HEK293T (cell line): ENCODE measurements at places on chromosomes 6 and 20.

DNA sequence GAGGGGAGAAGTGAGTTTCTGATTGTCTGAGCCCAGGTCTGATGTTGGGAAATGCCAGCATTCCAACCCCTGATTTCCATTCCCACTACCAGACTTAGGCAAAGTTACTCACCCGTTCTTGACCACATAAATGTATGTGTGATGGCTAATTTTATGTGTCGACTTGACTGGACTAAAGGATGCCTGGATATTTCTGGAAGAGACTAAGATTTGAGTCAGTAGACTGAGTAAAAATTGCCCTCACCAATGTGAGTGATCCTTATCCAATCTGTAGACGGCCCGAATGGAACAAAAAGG, 95.8 kb upstream of the TAB2 start:
- no peak for DNase-seq

DNA sequence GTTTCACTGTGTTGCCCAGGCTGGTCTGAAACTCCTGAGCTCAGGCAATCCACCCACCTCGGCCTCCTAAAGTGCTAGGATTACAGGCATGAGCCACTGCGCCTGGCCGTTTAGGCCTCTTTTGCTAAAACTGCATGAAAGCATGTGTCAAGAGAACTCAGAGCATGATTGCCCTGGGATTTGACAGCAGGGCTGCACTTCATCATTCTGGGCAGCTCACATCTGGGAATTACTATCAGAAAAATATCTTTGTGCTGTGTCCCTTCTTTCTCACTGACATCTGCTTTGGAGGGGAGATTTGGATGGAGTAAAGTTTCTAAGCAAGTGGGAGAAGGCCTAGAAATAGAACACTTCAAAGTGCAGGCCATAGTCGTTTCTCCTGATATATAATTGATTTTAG, 59.6 kb upstream of the EIF2S2 start:
- no peak for DNase-seq

GRCh38 chr20:19981031-19981451, 36.1 kb upstream of the NAA20 start:
- no peak for DNase-seq

- DNase-seq = peak; percentile 63
Observed at GRCh38 chr6:26223650-26224546, 136.7 kb downstream of the HFE start.

- DNase-seq = no peak
Observed at GRCh38 chr20:60950974-60951373, 301.1 kb upstream of the CDH4 start.

DNA sequence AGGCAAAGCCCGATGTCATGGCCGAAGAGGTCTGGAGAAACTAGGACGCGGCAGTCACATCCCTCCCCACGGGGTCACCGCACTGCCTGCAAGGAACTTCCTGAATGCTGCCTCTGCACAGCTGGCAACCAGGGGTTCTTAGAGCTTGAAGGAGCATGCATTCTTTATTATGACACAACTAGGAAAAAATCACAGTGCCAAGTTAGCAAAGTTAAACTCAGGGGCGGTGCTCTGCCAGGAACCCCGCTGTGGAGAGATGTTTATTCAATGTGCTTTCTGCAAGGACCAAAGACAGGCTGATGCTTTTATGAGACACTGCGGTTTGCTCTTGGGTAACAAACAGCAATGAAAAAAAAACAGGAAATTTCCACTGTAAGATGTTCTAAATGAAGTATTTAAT, 287.3 kb upstream of the FOXQ1 start:
- DNase-seq = peak; percentile 22

DNA sequence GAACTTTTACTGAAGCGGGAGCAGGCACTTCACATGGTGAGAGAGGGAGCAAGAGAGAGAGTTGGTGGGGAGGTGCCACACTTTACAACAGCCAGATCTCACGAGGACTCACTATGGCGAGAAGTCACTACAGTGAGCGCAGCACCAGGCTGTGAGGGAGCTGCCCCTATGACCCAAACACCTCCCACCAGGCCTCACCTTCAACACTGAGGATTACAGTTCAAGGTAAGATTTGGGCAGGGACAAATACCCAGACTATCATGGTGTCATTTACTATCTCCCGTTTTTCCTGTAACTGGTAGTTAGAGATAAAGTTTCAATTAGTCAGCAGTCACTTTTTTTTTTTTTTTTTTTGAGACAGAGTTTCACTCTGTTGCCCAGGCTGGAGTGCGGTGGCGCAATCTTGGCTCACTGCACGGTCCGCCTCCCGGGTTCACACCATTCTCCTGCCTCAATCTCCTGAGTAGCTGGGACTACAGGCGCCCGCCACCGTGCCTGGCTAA, 7.8 kb downstream of the RBCK1 start:
- DNase-seq = no peak

DNA sequence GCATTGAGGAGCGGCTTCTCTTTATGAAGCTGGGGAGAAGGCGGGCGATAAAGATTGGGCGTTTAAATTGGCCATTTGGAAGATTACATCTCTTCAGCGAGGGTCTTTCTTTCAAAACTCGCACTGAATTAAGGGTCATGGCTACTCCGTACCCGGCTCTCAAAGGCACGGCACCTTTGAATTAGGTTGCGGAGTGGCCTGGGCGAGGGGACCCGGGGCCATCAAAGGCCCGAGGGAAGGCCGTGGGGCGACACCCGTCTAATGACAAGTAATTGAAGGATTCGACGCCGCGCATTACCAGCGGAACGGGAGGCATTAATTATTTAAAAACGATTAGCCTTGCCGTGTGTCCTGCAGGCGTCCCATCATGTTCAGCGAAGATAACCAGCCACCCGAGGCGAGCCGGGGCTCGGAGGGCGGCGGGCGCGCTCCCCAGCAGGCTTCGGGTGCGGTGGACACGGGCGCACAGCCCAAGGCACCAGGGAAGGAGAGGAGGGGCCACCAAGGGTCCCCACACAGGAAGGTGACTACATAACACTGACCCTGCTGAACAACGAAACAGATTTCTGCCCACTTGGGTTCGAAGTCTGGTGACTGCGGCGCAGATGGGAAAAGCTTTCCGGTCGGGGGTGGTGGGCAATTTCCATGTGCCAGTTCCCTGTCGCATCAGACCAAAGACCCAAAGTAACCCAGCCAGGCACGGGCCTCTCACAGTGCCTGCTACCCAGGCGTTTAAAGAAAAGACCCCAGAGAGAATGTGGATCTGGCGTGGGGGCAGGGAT, 7.4 kb downstream of the FOXA2 start:
- no peak for DNase-seq

DNA sequence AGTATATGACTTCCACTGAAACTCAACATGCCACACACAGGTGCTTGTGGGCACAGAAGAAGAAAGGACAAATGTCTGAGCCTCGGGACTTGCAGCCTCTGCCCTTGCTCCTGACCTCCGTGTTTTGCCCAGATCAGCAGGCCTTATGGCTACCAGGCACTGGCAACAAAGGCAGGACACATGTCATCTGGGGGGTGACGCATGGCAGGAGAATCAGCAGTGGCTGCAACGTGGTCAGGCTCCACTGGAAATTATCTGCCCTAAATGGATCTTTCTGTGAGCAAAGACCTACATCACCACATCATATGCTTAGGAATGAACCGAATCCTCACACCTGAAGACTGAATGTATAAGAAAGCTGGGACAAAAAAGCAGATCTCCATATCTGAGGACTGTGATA, 78.9 kb downstream of the ELOVL5 start:
- no peak for DNase-seq

- no peak for DNase-seq
Observed at GRCh38 chr6:167764713-167765479, 61.8 kb upstream of the AFDN start.

- DNase-seq = no peak
Observed at GRCh38 chr6:141956046-141956761, 176.5 kb upstream of the GJE1 start.

DNA sequence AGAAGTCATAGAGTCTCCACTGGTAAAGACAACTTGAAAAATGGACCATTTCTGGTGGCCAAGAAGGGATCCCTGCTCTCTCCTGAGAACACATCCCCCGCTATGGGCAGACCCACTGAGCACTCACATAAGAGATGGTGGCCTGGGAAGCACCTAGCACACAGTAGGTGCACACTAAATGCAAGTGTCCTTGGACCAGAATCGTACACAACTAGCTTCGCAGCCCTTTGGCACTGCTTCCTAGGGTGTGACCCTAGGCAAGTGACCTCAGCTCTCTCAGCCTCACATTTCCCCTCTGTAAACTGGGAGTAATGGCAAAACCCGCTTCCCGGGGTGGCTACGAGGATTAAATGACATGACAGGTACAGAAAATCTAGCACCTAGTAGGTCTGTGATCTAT, 35.1 kb downstream of the KCNB1 start:
- DNase-seq = no peak

DNA sequence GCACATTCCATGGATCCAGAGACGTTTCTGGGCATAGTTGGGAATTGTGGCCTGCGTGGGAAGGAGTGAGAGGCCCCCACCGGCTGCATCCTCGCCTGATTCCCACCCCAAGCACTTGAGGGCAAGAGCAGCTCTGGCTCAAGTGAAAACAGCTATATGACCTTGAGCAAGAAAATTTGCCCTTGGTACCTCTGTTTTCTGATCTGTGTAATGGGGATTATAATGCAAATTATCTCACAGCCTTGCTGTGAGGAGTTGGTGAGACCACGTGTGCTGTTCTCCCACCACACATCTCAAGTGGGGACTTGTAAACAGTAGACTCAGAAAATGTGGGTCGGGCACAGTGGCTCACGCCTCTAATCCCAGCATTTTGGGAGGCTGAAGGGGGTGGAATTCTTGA, 602 bp downstream of the TGM6 start:
- DNase-seq = no peak

GRCh38 chr6:146598772-146599405, at the start of gene ADGB:
Gene ADGB, plus strand, starts transcription at chr6:146598972. Its CDS starts 69 bp downstream, at chr6:146599041.
- peak; percentile 87 for DNase-seq

DNA sequence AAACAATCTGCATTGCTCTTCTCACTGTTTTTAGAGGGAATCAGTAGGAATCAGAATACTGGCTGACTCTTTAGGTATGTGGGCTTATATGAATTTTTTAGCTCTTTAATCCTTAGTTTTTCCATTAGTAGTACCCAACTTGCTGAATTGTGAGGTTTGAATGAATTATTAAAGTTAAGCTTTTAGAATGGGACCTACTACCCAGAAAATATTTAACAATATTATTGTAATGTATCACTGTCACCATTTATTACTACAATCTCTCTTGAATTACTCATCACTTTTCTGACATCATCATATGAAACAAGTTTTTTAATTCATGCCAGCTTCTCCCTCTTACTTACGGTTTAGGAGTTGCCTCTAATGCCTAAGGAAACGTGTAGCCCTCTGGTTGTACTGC, 212.7 kb downstream of the BCKDHB start:
- DNase-seq = no peak

GRCh38 chr20:49690899-49691620, 22.6 kb downstream of the B4GALT5 start:
- no peak for DNase-seq

DNA sequence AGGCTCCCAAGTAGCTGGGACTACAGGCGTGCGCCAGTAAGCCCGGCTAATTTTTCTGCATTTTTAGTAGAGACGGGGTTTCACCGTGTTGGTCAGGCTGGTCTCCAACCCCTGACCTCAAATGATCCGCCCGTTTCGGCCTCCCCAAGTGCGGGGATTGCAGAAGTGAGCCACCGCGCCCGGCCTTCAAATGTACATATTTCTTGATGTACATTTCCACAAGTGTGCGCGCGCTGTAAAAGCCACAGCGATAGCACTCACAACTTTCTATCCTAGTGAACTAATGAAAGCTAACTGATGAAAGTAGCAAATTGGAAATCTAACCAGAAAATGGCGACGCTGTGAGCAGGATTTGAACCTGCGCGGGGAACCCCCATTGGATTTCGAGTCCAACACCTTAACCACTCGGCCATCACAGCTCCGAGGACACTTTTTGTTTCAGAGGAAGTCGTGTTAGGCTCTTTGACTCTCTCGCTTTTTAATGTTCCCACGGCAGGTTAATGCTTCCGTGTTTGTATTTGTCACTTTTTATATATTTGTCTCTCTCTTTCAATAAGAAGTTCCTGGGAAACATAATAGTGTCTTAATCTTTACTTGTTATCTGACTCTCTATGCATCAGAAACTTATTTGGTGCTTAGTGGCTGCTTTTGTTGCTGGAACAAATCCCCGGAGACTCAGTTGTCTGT, 199.4 kb upstream of the ZNF184 start:
- DNase-seq = peak; percentile 53

GRCh38 chr6:32166411-32167061, 2.1 kb downstream of the EGFL8 start:
- no peak for DNase-seq

GRCh38 chr20:41352106-41352505, 11.5 kb downstream of the LPIN3 start:
- DNase-seq = peak; percentile 40

DNA sequence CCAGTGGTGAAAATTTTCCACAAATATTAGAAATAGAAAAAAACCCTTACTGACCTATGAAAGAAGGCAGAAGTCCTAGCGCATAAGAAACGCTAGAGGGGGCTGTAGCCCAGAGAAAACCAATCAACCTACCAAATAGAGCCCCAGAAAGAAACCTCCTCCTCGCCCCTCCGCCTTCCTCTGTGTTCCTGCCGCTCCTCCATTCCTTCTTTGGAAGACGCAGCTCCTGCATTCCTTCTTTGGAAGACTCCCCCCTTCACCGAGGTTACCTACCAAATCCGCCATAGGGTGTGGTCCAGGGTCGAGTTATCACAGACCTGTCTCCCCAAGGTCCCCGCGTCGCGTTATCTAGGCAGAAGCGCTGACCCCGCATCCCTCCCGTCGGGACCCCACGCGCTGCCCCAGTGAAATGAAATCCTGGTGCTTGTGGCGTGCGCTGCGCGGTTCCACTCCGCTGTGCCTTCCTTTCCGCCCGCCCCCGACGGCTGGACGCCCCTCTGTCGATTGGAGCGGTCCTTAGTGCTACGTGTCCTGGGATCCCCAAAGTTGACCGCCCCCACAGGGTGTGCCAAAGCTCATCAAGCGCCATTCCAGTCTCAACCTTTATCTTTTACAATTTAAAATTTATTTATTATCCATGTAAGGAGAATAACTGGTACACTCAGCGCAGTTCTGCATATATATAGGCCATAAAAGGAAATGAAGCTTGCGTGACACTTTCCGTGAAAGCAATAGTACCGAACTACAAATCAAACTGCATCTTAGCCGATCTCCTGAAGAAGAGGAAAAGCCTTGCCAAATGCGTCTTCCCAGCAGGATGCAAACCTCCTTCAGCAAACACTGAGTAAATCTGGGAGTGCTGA, 13.0 kb downstream of the RPP21 start:
- DNase-seq = peak; percentile 86

GRCh38 chr6:27545271-27546046, 72.6 kb upstream of the ZNF184 start:
- peak; percentile 50 for DNase-seq

- DNase-seq = no peak
Observed at GRCh38 chr6:63897952-63898351, 262.4 kb downstream of the PHF3 start.

GRCh38 chr20:12241065-12241464, 323.4 kb downstream of the BTBD3 start:
- no peak for DNase-seq
